Esophagus squamous epithelium (tissue), 5 donors: ENCODE measurements at places on chromosomes 3 and 15.

DNA sequence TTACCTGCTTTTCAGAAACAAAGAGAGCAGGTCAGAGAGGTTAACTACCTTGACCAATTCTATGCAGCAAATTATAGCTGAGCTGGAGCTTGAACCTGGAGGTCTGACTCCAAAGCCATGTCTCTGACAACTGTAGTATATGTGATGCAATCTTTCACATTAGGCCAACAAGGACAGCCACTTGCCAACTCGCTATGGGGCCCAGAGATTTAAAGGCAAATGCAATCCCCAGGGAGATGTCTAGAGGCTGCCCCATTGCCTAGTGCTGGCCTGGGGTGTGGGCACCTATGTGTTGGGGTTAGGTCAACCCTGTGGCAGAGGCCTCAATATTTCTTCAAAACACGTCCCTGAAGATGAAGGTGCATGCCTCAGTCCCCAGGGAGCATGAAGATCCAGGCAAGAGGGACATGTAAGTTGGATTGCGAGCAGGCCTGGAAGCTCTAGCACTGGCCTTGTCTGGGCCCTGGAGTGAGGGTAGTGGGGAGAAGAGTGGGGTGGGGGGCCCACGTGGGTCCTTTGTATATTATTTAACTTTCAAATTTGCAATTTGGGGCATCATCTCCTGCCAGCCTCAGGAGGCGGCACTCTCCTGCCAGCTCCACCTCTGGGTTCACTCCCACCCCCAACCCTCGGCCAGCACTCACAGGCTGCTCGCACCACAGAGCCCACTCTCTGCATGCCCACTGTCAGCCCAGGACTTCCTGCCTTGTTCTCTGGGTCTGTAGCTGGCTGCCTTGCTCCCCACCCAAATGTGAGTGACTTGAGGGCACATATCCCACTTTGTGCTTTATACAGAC is 64.3 kb downstream of the SLC12A8 start:
- no peak overlapping the region for H3K4me3 ChIP-seq
- peaks cover 24% of the 10 kb centered on the region for H3K4me1 ChIP-seq
- peak overlapping the region; percentile 25 for H3K27ac ChIP-seq

DNA sequence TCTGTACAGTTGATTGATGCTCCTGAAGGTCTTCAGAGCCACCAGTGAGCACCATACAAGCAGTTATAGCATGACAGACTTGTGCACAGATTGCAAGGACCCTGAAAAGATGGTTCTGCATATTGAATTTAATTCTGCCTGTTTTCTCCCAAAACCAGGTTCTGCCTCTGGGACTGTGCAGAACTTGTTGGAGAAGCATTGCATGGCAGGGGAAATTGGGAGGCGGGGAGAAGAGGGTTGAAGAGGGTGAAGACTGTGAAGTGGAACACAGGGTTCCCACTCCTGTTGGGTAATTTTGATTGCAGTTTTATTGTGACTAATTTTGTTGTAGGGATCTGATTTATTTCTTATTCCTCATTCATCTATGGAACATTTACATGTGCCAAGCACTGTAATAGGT is 10.3 kb downstream of the ZNF80 start:
- no peaks in the 10 kb centered on the region for H3K4me1 ChIP-seq
- no peaks in the 10 kb centered on the region for H3K27me3 ChIP-seq
- H3K4me3 ChIP-seq = no peak overlapping the region
- no peaks in the 10 kb centered on the region for H3K36me3 ChIP-seq

DNA sequence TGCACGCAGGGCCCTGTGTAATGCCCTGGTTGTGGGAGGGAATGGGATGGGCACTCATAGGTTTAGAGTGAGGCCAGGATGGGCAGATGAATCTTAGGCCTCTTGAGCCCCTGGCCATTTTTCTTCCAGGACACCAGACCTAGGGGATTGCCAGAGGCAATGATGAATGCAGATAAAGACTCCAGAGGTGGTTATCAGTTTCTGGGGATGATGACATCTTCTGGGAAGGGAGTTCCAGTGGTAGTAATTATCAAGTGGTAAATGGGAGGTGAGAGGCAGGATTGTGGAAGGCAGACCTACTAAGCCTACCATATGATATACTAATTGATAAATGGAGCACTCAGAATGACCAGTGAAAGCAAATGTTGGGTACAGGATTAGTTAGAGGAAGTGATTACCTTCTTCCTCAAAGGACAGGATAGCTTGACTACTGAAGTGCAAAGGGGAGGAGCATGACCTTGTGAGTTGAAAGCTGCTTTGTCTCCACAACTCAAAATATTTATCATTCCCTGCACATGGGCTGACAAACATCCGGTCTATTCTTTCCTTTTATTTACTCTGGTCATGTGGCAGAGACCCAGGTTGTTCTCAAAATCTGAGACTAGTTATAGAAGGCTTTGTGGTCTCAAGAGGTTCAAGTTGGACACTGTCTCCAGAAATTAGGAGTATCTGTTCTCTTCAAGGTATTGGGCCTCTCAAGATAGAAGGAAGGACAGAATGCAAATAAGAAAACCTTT is 10.2 kb upstream of the MAPK6 start:
- H3K27me3 ChIP-seq = no peaks in the 10 kb centered on the region
- no peak for DNase-seq
- H3K4me1 ChIP-seq = peaks cover 100% of the 10 kb centered on the region
- no peak overlapping the region for H3K4me3 ChIP-seq
- H3K27ac ChIP-seq = peak overlapping the region; percentile 73

GRCh38 chr15:78210349-78210717 is 24.0 kb downstream of the ACSBG1 start:
- H3K4me1 ChIP-seq = peaks cover 39% of the 10 kb centered on the region
- no peaks in the 10 kb centered on the region for H3K27me3 ChIP-seq

- H3K27me3 ChIP-seq = no peaks in the 10 kb centered on the region
- no peaks in the 10 kb centered on the region for H3K36me3 ChIP-seq
- H3K4me1 ChIP-seq = no peaks in the 10 kb centered on the region
- DNase-seq = no peak
These were observed 11.9 kb downstream of the POMGNT2 start for GRCh38 chr3:43093974-43094373.

- no peak overlapping the region for H3K27ac ChIP-seq
- no peak overlapping the region for H3K4me3 ChIP-seq
- no peaks in the 10 kb centered on the region for H3K27me3 ChIP-seq
- no peaks in the 10 kb centered on the region for H3K4me1 ChIP-seq
- no peaks in the 10 kb centered on the region for H3K36me3 ChIP-seq
These were observed 258.9 kb downstream of the XXYLT1 start for GRCh38 chr3:195012100-195012499.

DNA sequence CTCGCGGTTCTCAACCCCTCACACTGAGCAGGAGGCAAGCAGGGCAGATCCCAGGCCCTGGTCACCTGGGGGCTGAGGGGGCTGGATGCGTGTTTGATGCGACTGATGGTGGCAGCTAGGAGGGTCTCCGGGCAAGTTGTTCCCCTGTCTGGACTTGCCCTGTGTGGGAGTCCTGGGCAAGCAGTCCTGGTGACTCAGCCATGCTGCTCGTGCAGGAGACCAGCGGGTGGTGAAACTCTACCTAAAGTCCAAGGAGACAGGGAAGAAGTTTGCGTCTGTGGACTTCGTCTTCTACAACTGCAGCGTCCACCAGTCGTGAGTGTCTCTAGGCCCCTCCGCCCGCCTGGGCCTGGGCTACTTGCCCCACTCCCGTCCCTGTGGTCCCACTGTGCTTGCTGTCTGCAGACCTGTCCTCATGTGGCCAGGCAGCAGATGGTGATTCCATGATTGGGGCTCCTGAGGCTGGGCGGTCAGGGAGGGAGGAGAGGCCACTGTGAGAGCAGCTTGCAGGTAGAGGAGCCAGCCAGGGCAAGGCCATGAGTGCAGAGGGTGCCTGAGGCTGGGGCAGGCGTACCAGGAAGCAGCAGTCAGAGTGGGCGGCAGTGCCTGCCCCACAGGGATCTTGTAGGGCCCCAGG is 23.1 kb downstream of the PLXNA1 start:
- H3K4me3 ChIP-seq = no peak overlapping the region
- no peak overlapping the region for H3K27ac ChIP-seq
- H3K4me1 ChIP-seq = peaks cover 27% of the 10 kb centered on the region

GRCh38 chr3:63151897-63152296 is 126.2 kb upstream of the SYNPR start:
- H3K36me3 ChIP-seq = no peaks in the 10 kb centered on the region
- H3K27ac ChIP-seq = no peak overlapping the region
- no peaks in the 10 kb centered on the region for H3K4me1 ChIP-seq
- H3K27me3 ChIP-seq = no peaks in the 10 kb centered on the region
- H3K4me3 ChIP-seq = no peak overlapping the region

- H3K4me1 ChIP-seq = peaks cover 30% of the 10 kb centered on the region
- H3K36me3 ChIP-seq = peaks cover 33% of the 10 kb centered on the region
- H3K27ac ChIP-seq = peak overlapping the region; percentile 97
- no peak for DNase-seq
These were observed 1.0 kb downstream of the PDE12 start for GRCh38 chr3:57557085-57557537.

- H3K27me3 ChIP-seq = no peaks in the 10 kb centered on the region
- H3K4me3 ChIP-seq = no peak overlapping the region
- H3K36me3 ChIP-seq = no peaks in the 10 kb centered on the region
These were observed 49.2 kb downstream of the LSM3 start for GRCh38 chr3:14227856-14228255.

GRCh38 chr15:73004462-73004861 is 47.8 kb upstream of the NEO1 start:
- H3K27ac ChIP-seq = no peak overlapping the region
- no peaks in the 10 kb centered on the region for H3K36me3 ChIP-seq
- H3K4me1 ChIP-seq = peaks cover 22% of the 10 kb centered on the region

DNA sequence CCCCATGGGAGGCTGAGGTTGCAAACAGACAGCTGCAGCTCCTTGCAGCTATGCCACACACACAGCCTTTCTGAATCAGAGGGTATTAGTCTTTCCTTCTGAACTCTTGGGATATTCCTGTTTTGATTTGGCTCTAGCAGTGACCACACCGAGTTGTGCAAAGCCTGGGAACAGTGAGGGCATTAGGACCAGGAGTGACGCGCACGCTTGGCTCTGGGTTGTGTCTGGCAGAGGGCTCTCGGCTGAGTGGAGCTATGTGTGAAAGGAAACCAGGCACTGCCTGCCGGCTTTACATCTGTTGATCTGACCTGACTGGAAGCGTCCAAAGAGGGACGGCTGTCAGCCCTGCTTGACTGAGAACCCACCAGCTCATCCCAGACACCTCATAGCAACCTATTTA is at the start of gene GALNT15:
Gene GALNT15, plus strand, starts transcription at position 292 of the 400 bp plus-strand sequence. CDS start 472 bp downstream, outside the sequence.
- peaks cover 38% of the 10 kb centered on the region for H3K4me1 ChIP-seq
- H3K27me3 ChIP-seq = no peaks in the 10 kb centered on the region
- H3K4me3 ChIP-seq = peak within 1 kb of the TSS; percentile 9
- H3K36me3 ChIP-seq = no peaks in the 10 kb centered on the region
- peak; percentile 29 for DNase-seq

- H3K4me1 ChIP-seq = no peaks in the 10 kb centered on the region
- H3K27me3 ChIP-seq = no peaks in the 10 kb centered on the region
- no peak overlapping the region for H3K27ac ChIP-seq
- no peaks in the 10 kb centered on the region for H3K36me3 ChIP-seq
These were observed 98.7 kb downstream of the CCNL1 start for GRCh38 chr3:157061265-157061664.

GRCh38 chr3:123559040-123559861 is 25.6 kb downstream of the HACD2 start:
- no peak for DNase-seq
- no peaks in the 10 kb centered on the region for H3K27me3 ChIP-seq
- no peak overlapping the region for H3K4me3 ChIP-seq

- no peak for DNase-seq
- H3K36me3 ChIP-seq = no peaks in the 10 kb centered on the region
- H3K4me3 ChIP-seq = no peak overlapping the region
- no peaks in the 10 kb centered on the region for H3K4me1 ChIP-seq
- H3K27me3 ChIP-seq = no peaks in the 10 kb centered on the region
- H3K27ac ChIP-seq = no peak overlapping the region
These were observed 202.6 kb downstream of the VGLL3 start for GRCh38 chr3:86788371-86788770.

- no peaks in the 10 kb centered on the region for H3K27me3 ChIP-seq
- DNase-seq = no peak
- peak overlapping the region; percentile 93 for H3K27ac ChIP-seq
- peak overlapping the region; percentile 85 for H3K4me3 ChIP-seq
These were observed 960 bp downstream of the MFN1 start for GRCh38 chr3:179348325-179349013.

GRCh38 chr3:113825090-113825489 is 13.5 kb upstream of the GRAMD1C start:
- H3K27me3 ChIP-seq = no peaks in the 10 kb centered on the region
- no peak overlapping the region for H3K4me3 ChIP-seq

- peaks cover 55% of the 10 kb centered on the region for H3K4me1 ChIP-seq
- no peak for DNase-seq
- no peak overlapping the region for H3K27ac ChIP-seq
- no peak overlapping the region for H3K4me3 ChIP-seq
- no peaks in the 10 kb centered on the region for H3K36me3 ChIP-seq
These were observed 2.3 kb upstream of the DLL4 start for GRCh38 chr15:40926659-40927494.

GRCh38 chr15:78083687-78084448 is 6.4 kb upstream of the TBC1D2B start:
- H3K27ac ChIP-seq = no peak overlapping the region
- DNase-seq = no peak
- H3K4me3 ChIP-seq = no peak overlapping the region
- no peaks in the 10 kb centered on the region for H3K27me3 ChIP-seq

DNA sequence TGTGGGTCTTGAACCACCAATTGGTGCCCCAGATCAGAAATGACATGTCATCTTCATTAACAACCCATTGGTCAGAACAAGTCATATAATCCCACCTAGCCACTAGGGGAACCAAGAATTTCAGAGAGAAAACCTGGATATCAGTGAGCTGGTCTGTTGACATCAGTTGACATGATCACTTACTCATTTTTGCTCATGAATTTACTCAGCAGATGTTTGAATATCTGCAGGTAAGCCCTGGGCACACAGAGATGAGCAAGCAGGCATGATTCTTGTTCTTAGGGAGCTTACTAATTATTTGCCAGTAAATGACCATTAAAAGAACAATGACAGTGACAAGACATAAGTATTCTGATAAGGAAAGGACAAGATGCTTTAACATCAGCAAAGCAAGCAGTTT is 64.3 kb upstream of the PLCL2 start:
- H3K4me3 ChIP-seq = no peak overlapping the region
- no peaks in the 10 kb centered on the region for H3K4me1 ChIP-seq
- no peak for DNase-seq
- H3K27me3 ChIP-seq = no peaks in the 10 kb centered on the region
- no peak overlapping the region for H3K27ac ChIP-seq
- no peaks in the 10 kb centered on the region for H3K36me3 ChIP-seq

DNA sequence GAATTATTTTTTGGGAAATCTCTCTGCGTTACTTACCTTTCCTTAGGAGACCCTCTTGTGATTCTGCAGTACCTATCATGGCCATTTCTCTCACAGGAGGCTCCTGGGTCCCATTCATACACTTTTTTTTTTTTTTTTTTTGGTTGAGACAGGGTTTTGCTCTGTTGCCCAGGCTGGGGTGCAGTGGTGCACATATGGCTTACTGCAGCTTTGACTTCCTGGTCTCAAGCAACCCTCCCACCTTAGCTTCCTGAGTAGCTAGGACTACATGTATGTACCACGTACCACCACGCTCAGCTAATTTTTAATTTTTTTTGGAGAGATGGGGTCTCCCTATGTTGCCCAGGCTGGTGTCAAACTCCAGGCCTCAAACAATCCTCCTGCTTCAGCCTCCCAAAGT is 36.1 kb downstream of the TRAK1 start:
- DNase-seq = no peak
- peaks cover 24% of the 10 kb centered on the region for H3K4me1 ChIP-seq

- H3K4me1 ChIP-seq = peaks cover 95% of the 10 kb centered on the region
- no peak overlapping the region for H3K4me3 ChIP-seq
- DNase-seq = no peak
- H3K27ac ChIP-seq = peak overlapping the region; percentile 78
- H3K36me3 ChIP-seq = no peaks in the 10 kb centered on the region
These were observed 43.1 kb downstream of the AMOTL2 start for GRCh38 chr3:134330883-134331810.
